Smooth muscle cell of trachea (primary cell): ENCODE measurements at places on chromosomes 1 and 21. TPM values are rescaled to one million over a fixed set of nuclear protein-coding genes. Genes with fewer than 3 reads are reported as not detected.

AADACL4 gene
- not detected in 2 replicates for total RNA-seq

AIRE gene
- under 0.01 TPM in 1 of 2 replicates, not detected in the other for total RNA-seq

CAMK1G gene
- total RNA-seq: 0.50 and 2.2 TPM in 2 replicates

LCE1A gene
- not detected in 2 replicates for total RNA-seq

CFHR2 gene
- not detected in 2 replicates for total RNA-seq

DDR2 gene
- total RNA-seq: 213 and 271 TPM in 2 replicates

LYSMD1 gene
- total RNA-seq: 5.8 and 6.1 TPM in 2 replicates

SSR2 gene
- total RNA-seq: 512 and 711 TPM in 2 replicates

SFT2D2 gene
- 40.3 and 58.2 TPM in 2 replicates for total RNA-seq

RHEX gene
- total RNA-seq: not detected in 2 replicates

A3GALT2 gene
- total RNA-seq: 0.44 TPM in 1 of 2 replicates, not detected in the other

PDC gene
- not detected in 2 replicates for total RNA-seq

C1orf141 gene
- total RNA-seq: under 0.01 TPM in 1 of 2 replicates, not detected in the other
